ENCODE measurements at places on chromosomes 5 and 9. TPM values are rescaled to one million over a fixed set of nuclear protein-coding genes. Genes with fewer than 3 reads are reported as not detected.

The TNFSF8 gene
- not detected for total RNA-seq

GRCh38 chr9:120625222-120625621 lies 45.3 kb upstream of the CDK5RAP2 start:
- peak; percentile 43 for DNase-seq

DNA sequence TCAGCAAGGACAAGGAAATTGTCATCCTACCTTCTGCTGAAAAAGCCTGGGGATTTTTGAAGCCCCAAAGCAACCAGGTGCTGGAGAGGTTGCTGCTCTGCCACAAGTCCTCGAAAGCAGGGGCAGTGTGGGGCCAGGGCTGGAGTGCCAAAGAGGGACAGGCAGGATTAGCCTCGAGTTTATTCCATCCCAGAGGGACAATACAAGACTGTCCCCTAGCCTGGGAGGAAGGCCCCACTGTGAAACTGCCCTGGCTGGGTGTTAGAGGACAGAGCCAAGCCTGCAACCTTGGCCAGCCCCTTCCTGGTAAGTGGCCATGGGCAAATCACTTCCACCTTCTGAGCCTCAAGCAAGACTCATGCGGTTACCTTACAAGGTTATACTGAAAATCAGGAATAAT lies 55.1 kb downstream of the WHRN start:
- DNase-seq = no peak

DNA sequence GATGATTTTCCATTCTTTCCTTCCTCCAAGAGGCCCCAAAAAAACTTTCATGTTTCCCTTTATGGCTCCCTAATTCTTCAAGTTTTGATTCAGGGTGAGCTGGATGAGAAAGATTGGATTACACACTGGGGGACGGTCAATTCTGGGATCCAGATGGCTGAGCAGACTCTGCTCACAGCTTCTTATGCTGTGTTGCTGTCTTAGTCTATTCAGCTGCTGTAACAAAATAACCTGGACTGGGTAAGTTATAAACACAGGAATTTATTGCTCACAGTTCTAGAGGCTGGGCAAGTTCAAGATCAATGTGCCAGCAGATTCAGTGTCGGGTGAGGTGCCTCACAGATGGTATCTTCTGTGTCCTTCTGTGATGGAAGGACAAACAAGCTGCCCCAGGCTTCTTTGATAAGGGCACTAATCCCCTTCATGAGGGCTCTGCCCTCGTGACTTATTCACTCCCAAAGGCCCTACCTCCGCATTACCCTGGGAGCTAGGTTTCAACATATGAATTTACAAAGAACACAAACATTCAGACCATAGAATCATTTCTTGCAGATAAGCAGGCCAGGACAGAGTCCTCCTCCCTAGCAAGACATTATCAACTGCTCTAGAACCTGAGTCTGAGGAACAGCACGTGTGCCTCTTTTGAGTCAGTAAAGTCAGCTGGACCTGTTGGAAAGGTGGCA lies 23.1 kb upstream of the SMAD5 start:
- no peak for DNase-seq

DNA sequence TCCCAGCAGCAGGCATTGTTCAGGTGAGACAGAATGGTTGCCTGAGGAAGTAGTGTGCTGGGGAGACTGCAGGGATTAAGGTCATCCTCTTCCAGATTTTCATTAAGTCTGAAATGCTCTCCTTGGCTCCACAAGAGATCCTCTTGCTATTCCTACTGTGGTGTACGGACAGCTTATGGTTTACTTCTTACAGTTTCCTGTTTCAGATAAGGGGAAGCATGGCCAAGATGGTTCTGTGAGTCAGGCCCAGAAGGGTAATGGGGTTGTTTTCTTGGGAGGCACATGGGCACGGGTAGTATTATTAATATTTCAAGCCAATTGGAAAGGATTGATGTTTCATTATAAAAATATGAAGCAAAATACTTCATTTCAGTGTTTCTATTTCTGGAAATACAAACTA lies 42.9 kb downstream of the GLRX start:
- DNase-seq = no peak

DNA sequence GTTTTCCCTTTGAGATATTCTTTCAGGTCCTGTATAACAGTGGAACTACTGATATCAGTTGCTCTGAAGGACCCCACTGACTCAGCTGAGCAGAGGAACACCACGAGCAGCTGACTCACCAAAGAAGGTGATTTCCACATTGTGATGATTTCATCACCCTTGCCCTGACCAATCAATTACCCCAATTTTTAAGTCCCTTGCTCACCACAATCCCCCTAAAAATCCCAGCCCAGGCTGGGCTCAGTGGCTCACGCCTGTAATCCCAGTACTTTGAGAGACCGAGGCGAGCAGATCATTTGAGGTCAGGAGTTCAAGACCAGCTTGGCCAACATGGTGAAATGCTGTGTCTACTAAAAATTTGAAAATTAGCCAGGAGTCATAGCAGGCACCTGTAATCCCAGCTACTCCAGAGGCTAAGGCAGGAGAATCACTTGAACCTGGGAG lies 125.3 kb upstream of the ABCA1 start:
- DNase-seq = no peak

The TMEM174 gene
- not detected for total RNA-seq

The TLX3 gene
- 6.9 TPM for total RNA-seq

GRCh38 chr5:140966293-140967225 lies at the start of gene PCDHAC2:
TSS of gene PCDHAC2 (plus strand) at chr5:140966476. CDS start at chr5:140966767, 291 bp downstream.
- DNase-seq = no peak

The HMCN2 gene
- total RNA-seq = 5.6 TPM

The IRX2 gene
- 6.1 TPM for total RNA-seq

The WNT8A gene
- total RNA-seq = not detected

GRCh38 chr9:120755810-120756434 lies 37.3 kb downstream of the FBXW2 start:
- peak; percentile 39 for DNase-seq

The C1QTNF3 gene
- total RNA-seq = 16.9 TPM

- DNase-seq = no peak
These were observed 129.9 kb upstream of the FER start for GRCh38 chr5:108617467-108618435.

The CEL gene
- 0.71 TPM for total RNA-seq

The CSF2 gene
- not detected for total RNA-seq

- DNase-seq = no peak
These were observed 35.0 kb upstream of the LIFR start for GRCh38 chr5:38591523-38591849.

GRCh38 chr9:116499986-116500871 lies 186.9 kb upstream of the TRIM32 start:
- DNase-seq = peak; percentile 51

- DNase-seq = no peak
These were observed 106.0 kb downstream of the CWC27 start for GRCh38 chr5:64874753-64875152.

- no peak for DNase-seq
These were observed 526.3 kb downstream of the GABRG2 start for GRCh38 chr5:162593881-162594280.

The GAS1 gene
- total RNA-seq = 336 TPM

DNA sequence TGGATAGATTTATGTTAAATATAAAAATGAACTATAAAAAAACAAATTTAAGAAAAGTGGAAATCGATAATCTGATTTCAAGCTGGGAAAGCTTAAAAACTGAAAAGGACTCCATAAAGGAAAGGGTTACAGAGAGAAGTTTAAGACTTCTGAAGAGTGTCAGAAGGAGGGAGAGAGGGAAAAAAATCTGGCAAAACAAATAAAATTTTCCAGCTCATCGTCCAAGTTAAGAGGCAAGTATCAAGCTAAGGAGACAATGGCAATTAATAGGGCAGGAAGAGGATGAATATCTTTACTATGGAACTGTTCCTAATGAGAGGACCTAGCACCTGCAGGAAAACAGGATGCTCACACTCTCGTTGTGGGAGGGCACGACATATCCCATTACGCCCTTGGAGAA lies 20.5 kb upstream of the HEXB start:
- DNase-seq = no peak

The PAEP gene
- total RNA-seq = not detected

The NOXA1 gene
- not detected for total RNA-seq

DNA sequence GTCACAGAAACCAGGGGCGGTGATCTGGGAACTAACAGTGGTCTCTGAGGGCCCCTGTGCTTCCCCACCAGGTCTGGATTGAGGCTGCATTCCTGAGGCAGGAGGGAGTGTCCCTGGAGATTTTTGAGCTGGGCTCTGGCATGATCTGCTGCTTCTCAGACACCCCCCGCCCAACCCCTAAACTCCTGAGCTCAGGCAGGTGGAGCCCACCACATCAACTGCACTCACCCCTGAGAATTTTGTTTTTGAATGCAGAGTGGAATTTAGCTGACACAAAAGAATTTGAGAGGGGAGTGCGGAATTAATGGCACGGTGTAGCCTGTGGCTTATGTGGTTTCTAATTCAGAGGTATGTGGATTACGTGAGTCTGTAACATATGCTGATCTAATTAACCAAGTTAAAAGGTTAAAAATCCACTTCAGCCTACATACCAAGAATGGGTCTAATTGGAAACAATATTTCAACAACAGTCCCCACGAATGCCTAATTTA lies 23.9 kb upstream of the CTSL start:
- peak; percentile 38 for DNase-seq

DNA sequence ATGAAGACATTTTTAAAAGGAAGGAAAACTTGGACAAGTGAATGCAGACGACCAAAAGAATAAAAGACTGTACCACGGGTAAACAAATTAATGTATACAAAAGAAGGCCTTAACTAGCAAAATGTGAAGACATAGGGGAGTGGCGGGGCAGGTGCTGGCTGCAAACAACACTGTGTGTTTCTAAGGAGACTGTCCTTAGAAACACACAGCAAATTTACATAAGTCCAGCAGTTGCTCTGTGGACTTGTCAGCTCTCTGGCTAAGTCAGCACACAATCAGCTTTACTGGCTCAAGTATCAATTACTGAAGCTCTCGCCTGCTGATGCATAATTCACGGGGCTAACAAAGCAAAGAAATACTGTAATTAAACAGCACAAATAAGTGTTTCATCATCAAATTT lies 24.8 kb downstream of the PTBP3 start:
- DNase-seq = peak; percentile 52

The OR13D1 gene
- total RNA-seq = not detected

- DNase-seq = no peak
These were observed 21.5 kb upstream of the WWC1 start for GRCh38 chr5:168269937-168270330.
